ENCODE measurements at places on chromosomes 1 and 21.

DNA sequence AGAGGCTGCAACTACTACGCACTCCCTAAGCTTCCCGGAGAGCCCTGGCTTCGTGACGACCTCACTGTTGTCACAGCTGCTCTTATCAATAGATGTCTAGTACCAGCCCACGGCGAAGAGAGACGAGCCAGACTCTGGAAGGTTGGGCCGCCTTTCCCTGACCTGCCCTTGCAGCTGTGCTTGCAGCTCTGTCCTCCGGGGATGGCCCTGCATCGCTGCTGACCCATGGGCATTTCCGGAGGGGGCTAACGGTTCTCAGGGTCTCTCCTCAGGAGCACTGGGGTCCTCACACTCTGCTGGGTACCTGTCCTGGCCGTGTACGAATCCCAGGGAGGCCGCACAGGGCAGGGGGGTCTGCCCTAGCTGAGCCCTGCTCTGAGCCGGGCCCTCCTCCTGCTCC, 93.8 kb upstream of the COL6A1 start:
- no peak for DNase-seq

GRCh38 chr21:29148530-29148929, 18.1 kb downstream of the MAP3K7CL start:
- DNase-seq: no peak

DNA sequence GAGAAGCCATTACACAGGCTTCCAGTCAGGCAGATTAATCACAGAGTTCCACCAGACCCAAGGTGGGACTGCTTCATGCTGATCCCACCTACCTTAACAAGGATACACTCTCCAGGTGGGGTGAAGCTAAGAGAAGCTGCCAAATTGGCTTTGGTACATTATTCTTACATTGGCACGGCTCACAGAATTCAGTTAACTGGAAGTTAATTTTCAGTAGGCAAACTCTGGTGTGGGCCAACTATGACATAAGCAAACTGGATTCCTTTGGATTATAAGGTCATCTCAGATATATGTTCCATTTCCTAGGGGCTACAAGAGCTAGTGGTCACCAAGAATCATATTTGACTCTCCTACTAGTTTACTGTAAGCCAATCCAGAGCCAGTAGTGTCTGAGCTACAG, 448.8 kb upstream of the BEND5 start:
- DNase-seq: no peak

DNA sequence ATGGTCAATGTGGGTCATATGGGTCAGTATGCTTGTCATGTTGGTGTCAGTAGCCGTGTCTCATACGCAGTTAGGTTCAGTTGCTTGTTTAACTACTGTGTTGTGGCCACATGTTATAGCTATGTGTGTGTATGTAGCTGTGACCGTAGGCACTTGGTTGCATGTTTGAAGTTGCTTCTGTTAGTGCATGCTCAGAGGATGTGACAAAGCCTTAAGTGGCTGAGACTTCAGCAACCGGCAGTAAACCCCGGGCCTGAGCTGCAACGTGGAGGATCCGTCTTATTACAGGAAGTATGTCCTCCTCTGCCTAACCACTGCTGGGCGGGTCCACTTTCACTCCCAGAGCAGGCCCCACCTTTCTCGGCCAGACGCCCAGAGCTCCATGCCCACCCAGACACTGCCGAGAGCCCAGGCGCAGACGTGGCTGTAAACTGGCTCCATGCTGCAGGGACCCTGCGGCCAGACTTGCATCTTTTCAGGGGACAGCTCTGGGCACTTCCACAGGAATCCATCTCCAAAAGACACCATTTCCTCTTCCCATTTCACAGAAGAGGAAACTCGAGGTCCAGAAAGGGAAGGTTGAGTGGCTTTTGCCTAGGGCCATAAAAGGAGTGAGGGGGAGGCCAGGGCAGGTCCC, 2.2 kb downstream of the TCEA3 start:
- no peak for DNase-seq

DNA sequence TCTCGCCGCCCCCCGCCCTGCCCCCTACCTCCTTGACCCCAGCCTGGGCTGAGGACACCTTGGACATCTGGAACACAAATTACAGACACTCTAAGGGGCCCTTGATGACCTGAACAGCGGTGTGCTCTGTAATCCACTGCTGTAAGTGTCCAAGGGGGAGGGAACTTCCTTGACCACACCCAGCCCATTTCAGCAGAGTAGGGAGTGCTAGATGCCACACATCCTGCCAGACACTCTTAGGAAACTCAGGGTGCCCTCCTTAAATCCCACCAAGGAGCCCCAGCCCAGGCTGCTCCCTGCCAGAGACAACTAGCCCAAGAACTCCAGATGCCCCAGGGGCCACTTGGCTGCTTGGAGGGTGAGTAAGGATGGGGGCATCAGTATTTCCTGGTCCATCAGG, 282.2 kb downstream of the RRAGC start:
- no peak for DNase-seq

DNA sequence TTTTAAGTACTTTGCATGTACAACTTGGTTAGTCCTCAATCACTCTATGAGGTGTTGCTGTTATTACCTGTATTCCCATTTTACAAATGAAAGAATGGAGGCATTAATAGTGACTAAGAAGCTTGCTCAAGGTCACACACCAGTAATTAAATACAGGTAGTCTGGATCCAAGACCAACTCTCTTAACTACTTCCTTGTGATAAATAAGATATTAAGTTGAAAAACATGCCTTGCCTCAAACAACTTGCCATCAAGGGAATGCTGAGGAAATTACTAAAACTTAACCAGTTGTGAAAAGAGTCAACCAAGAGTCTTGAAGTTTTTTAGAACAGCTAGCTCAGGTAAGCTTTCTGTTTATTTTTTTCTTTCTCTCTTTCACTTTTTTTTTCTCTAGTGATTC, 21.0 kb upstream of the LAMC1 start:
- DNase-seq: no peak

GRCh38 chr1:40717955-40718354, 26.5 kb downstream of the NFYC start:
- no peak for DNase-seq

DNA sequence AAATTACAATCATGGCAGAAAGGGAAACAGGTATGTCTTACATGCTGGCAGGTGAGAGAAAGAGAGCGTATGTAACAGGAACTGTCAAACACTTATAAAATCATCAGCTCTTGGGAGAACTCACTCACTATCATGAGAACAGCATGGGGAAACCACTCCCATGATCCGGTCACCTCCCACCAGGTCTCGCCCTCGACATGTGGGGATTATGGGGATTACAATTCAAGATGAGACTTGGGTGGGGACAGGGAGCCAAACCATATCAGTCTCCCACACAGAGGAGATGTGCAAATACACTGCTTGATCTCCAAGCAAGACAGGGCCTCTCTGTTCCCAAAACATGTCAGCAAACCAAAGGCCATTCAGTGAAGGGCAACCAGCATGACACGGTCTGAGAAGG, 27.4 kb downstream of the LMX1A start:
- DNase-seq: no peak

DNA sequence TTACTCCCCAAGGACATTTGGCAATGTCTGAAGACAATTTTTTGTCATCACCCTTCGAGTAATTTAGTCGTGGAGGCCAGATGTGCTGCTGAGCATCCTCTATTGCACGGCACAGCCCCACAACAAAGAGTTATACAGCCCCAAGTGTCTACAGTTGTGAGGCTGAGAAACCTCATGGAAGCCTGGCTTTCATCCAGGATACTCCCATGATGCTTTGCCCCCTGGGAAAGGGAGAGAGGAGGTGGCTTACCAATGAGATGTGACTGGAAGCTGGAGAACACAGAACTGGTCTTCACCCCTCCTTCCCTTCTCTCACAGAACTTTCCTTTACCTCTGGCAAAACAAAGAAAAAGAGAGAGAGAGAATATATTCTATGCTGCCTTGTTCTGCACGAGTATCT, 150.9 kb upstream of the VAMP3 start:
- DNase-seq: no peak

DNA sequence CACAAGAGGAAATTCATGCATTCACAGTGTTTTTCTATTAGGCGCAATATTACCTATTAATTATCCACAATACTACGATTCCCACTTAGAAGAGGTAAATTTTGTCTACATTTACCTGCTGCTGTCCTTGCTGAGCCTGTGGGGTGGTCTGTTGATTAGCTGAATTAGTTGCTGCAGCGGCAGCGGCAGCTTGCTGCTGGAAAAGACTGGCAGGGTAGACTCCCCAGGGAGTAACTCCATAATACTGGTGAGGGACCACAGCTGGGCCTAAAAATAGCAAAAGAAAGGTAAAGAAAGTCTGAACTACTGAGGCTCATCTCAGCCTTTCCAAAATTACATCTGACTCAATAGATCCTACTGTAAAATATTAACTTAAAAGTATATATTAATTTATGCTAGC, 66.0 kb upstream of the SDC3 start:
- no peak for DNase-seq

DNA sequence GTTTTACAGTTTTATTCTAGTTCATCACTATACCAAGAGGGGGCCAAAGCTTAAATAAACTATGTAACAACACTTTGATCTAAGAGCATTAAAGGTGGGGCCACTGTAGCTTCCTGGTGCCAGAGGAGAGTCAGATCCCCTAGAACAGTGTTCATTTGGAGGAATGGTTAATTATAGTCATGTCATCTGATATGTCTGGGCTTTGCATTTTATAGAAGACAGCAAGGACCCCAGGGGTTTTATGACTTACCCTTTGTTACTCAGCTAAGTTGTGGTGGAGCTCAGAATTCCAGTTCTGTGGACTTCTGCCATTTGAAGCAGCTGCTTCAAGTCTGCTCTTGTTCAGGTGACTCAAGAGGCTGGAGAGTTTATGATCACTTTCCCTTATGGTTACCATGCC, 16.7 kb downstream of the KDM4A start:
- no peak for DNase-seq

DNA sequence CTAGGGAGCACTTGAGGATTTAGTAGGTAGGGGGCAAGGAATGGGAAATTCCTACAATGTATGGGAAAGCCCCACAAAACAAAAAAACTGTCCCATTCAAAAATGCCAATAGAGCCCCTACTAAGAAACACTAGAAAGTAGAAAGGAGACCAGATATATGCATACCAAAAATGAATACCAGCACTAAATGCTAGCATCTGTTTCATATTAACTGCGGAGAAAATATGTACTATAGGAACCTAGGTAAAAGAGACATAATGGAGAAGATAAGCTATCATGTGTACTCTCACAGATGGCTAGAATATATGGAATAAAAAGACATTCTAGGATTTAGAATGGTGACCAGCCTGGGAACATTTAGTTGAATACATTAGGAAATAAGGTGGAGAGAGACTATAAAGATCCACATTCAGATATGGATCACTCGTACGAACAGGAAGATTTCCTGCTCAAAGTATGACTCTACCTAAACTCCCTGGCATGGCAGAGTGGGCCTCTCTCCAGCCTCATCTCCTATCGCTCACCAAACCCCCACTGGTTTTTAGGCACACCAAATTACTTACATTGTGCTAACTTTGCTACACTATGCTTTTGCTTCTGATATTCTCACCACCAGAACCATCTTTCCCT, 18.3 kb downstream of the ZNHIT6 start:
- no peak for DNase-seq

DNA sequence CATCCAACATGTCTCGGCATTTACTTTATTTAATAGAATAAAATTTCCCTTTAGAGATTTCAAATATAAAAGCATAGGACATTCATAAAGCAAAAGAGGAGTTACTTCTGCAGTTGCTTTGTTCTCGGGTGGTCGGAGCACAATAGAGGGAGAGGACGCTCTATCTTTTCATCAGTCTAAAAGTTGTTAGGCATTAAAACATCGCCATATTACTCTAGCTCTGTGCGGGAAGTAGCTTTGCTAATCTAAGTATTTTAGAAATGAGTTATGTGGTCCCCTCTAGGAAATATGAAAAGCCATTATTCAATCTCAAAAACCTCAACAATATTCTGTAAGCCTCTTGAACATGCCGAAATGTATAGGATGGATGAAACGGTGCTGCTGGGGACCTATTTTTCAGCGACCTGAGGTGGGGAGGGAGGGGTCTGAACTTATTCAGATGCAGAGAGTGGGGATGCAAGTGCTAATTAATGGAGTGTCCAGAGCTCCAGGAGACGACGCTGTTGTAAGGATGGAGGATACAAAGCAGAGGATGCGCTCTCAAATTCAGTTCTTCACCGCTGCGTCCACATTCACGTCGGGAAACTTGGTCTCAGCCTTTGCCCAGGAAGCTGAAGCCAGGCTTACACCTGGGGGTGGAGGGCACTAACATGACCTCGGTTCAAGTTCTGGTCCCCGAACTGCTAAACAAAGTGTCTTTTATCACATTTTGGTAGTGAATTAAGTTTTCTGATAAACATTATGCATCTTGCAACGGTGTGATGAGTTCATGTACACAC, 6.3 kb downstream of the CDKN2C start:
- peak; percentile 22 for DNase-seq

GRCh38 chr21:35643176-35643575, 417.1 kb downstream of the SETD4 start:
- no peak for DNase-seq

DNA sequence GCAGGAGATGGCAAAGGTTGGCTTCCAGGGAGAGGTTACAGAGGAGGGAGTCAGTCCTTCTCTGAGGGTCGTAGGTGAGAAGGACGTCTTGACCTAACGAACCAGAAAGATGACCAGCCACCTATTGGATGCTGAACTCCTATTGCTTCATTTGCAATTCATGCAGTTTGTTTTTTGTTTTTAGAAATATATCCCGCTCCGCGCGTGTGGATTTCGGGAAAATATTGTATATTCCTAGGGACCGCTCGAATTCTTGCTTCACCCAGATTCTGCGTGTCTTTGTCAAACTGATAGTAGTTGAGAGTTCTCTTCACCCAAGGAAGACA, 564 bp downstream of the DISP1 start:
- DNase-seq: no peak

- DNase-seq: no peak
Observed at GRCh38 chr1:173903827-173904531, 13.1 kb downstream of the SERPINC1 start.

DNA sequence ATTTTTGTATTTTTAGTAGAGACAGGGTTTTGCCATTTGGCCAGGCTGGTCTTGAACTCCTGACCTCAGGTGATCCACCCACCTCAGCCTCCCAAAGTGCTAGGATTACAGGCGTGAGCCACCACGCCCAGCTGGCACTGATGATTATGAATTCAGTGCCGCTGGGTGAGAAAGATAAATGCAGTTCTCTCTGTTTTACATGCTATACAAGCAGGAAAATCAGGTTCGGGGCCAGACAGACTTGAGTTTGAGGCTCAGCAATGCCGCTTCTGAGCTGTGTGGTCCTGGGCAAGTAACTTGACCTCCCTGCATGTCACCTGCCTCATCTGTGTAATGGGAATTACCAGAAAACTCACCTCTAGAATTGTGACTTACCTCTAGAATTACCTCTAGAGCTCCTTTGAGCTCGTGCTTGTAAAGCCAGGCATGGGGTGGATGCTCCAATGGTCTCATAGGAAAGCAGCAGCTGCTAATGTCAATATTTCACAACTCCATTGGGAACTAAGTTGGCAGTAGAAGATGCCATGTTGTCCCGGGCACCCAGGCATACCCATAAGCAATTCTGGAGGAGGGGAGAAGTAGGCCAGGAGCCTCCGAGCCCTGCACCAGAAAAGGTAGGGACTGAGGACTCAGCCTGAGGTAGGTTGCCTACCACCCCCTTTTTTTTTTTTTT, 119.8 kb upstream of the SLC25A33 start:
- DNase-seq: no peak

Measured in GM20000 (cell line).